ELR (cell line): ENCODE measurements at places on chromosomes 6 and 20.
A peak's percentile ranks its signal among the peaks of the same experiment; 100 is the strongest.

- DNase-seq = no peak
Observed at GRCh38 chr6:45532721-45533210, 155.0 kb upstream of the SUPT3H start.

GRCh38 chr6:12538881-12539357 lies 177.6 kb upstream of the PHACTR1 start:
- no peak for DNase-seq

DNA sequence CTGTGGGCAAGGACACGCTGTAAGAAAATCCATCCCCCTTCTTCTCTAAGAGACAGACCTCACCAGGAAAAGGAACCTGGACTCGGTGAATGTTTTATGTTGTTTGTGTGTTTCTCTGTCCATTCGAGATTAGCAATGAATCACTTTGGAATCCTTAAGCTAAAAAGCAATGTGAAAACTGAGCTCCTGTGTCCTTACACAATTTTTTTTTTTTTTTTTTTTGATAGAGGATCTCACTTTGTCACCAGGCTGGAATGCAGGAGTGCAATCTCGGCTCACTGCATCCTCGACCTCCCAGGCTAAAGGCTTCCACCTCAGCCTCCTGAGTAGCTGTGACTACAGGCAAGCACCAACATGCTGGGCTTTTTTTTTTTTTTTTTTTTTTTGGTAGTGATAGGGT lies 32.1 kb downstream of the BFSP1 start:
- peak; percentile 44 for DNase-seq

- no peak for DNase-seq
Observed at GRCh38 chr6:10310330-10310653, 104.6 kb downstream of the TFAP2A start.

DNA sequence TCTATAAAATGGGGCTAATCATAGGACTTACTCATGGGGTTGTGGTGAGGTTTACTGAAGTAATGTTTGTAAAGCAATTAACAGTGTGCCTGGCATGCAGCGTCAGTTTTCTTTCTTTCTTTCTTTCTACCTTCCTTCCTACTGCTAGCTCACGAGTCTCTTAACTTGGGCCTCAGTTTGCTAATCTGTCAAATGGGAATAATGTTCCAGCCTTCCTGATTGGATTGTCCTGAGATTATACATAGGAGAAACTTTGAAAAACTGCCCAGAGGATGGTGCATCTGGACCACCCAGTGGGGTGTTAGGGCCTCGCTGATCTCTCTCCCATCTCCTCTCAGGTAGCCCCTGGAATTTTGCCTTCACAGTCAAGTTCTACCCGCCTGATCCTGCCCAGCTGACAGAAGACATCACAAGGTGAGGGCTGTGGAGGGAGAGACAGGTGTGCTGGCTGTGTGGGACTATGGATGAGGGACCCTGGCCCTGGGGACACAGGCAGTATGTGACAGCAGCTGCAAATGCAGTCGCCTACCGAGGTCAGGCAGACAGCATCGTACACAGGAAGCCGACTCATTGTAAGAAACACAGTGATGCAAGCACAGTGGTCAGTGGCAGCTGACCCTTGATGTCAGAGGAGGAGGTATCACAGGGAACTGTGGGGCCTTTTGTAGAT lies 27.5 kb downstream of the EPB41L1 start:
- peak; percentile 82 for DNase-seq

- no peak for DNase-seq
Observed at GRCh38 chr6:85705220-85705619, 62.5 kb upstream of the SYNCRIP start.

DNA sequence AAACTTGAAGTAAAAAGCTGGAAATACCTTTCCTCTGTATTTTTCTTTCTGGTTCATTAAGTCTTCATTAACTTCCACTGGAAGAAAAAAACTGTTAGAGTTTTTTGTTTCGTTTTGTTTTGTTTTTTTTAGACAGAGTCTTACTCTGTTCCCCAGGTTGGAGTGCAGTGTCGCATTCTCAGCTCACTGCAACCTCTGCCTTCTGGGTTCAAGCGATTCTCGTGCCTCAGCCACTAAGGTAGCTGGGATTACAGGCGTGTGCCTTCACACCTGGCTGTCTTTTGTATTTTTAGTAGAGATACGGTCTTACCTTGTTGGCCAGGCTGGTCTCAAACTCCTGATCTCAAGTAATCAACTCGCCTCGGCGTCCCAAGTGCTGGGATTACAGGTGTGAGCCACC lies 14.9 kb downstream of the RPF2 start:
- DNase-seq = no peak

DNA sequence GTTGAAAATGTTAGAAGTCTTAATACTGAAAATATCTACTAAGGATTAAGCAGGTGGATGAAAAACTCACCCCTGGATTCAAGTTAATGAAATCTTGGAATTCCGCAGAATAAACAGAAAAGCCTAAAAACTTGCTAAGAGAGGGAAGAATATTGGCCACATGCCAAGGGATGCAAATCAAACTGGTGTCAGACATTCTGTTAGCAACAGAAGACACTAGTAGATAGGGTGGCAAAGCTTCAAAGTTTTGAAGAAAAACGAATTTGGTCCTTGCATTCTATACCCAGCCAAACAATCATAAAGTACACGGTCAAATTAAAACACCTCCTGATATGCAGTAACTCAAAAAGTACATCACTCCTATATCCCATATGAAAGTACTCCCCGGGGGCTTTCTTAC lies 77.1 kb upstream of the ADTRP start:
- DNase-seq = no peak

DNA sequence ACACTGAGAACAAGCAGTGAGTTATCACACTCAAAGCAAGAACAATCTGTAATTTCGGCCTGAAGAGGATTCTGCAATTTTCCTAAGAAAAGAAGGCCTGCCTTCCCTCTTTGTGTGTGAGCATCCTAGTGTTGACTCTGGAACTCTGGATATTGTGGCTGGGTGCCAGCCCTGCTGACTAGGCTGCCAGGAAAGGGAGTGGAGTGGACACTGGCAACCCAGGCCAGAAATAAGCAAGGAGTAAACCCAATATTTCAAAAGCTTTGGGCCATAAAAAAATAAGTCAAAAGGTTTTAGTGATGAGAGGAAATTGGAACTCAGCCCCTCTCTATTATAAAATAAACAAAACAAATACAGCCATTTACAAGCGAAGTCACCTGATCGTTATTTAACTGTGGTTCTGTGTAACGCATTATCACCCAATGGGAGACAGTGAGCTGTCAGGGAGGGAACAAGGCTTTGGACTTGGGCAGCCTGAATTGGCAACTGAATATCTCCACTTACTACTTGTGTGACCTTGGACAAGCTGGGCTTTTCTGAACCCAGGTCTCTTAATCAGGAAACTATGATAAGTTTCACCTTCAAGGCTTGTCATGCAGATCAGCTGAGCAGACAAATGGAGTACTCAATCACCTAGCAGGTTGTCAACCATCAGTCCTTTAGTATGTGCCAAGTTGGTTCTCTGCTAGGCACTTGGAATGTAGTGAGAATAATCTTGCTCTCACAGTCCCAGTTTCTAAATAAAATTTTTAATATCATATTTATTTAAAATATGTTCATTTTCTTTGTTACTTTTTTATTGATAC lies 196.2 kb downstream of the PAX1 start:
- DNase-seq = no peak

- no peak for DNase-seq
Observed at GRCh38 chr6:714100-714499, 21.2 kb upstream of the EXOC2 start.

DNA sequence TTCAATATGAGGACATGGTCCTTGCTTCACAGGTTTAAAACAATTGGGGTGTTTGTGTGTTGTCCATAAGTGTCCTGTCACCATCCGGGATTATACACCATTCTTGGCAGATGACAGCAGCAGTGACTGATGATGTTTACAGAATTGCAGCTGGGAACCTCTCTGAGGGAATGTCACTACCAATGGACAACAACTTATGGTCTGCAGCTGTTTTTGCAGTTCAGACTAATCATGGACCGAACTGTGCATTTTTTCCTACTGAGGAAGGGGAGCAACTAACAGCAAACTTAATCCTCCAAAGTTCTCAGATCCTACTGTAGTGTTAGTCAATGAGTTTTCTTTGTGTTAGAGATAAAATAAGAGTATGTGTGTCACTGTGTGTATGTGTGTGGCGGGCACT lies 26.0 kb downstream of the FAM229B start:
- DNase-seq = no peak

GRCh38 chr6:69887714-69888345 lies 21.5 kb downstream of the COL19A1 start:
- no peak for DNase-seq

DNA sequence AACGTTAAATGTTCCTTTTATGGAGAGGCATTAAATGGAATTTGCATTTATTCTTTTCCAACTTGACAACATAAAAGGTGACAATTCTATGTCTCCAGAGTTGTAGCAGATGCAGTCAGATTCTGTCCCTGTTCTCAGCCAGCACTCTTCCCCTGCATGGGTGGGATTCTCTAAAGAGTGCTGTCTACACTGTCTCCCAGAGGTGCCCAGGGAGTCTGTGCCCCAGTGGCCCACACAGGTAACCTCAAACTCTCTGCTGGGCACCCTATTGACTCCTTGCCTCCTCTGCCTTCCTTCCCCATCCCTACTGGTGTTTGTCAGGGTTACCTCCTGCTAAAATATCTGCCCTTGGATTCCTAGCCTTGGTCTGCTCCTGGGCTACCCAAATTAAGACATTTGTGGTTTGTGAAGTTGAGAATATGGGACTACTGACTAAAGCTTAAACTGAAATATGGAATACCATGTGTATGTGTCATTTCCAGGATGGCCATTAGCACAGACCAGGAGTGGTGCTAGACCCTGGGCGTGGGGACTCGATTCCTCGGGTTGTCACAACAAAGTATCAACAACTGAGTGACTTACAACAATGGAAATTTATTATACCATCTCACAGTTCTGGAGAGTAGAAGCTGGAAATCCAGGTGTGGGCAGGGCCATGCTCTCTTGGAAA lies 284.7 kb downstream of the CDH26 start:
- DNase-seq = peak; percentile 85

GRCh38 chr6:27494987-27495385 lies 22.1 kb upstream of the ZNF184 start:
- no peak for DNase-seq

- DNase-seq = no peak
Observed at GRCh38 chr6:131367206-131367873, 205.7 kb upstream of the ARG1 start.

GRCh38 chr20:35907017-35907701 lies 47.1 kb downstream of the SCAND1 start:
- no peak for DNase-seq

- DNase-seq = no peak
Observed at GRCh38 chr6:68575765-68576439, 59.2 kb upstream of the ADGRB3 start.

DNA sequence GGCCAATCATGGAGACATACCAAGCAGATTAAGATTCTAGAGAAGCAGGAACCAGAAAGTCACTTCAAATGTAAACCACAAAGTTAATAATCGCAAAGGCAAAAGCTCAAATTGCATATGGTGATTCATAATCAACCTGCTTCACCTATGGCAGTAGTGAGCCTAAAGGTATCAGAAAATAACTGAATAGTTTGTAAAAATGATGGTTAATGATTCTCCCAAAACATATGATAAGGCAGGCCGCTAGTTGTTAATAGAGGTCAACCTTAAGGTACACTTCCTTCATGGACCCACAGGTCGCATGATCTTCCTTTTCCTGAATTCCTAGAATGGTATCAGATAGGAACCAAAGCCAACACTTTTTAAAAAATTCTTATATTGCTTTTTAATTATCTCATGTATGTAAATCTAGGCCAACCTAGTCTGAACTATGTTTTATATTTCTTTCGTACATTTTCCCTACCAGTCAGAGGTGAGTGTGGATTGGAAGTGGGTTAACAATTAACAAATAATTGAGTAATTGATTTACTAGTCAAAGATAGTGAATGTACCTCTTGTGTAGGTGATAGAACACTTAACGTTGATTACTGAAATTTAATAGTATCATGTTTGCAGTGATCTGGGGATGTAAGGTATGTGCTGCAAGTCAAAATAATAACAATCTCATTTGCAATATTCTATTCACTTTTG lies 16.4 kb downstream of the TAAR2 start:
- DNase-seq = no peak

- DNase-seq = no peak
Observed at GRCh38 chr6:127243501-127243900, 23.2 kb upstream of the RNF146 start.

GRCh38 chr6:63496361-63496804 lies 75.9 kb upstream of the LOC128125822 start:
- no peak for DNase-seq

- DNase-seq = no peak
Observed at GRCh38 chr6:13986700-13987399, 62.1 kb downstream of the RNF182 start.

GRCh38 chr6:136952714-136953260 lies 30.7 kb downstream of the SLC35D3 start:
- DNase-seq = no peak

DNA sequence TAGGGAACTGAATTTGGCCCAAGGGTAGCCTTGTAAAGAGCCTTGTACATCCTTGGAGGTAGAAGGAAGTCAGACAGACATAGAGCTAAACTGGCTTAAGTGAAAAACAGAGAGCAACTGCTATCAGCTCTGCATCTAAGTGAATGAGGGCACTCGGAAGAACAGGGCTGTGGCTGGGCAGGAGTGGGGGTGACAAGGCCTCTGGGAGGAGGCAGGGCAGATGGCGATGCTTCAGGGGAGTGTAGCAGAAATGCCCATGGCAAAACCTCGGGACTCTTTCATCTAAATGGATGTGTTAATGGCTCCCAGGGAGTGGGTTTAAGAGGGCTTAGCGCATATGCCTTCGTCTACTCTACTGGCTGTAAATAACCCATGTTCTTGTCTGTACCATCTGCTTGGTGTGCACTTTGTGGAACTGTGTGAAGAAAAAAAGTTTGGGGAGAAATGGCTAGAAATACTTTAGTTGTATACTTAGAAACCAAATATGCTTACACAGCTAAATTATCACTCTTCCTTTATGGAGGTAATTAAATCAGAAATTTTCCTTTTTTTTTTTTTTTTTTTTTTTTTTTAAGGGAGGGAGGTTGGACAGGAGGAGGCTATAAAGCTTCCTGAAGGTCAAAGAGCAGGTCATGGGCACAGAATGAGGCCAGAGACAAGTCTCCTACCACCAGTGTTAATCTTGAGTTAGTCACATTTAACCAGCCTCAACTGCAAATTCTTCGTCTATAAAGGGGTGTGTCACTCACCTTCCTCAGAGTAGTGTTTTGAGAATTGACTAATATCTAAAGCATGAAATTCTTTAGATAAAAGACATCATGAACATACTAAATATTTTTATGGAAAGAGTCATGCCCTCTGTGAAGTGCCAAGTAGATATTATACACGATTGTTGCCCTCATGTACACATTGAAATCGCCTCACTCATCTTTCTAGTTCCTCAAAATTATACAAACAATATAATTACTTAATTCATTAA lies 60.9 kb downstream of the FYN start:
- DNase-seq = peak; percentile 86

- DNase-seq = peak; percentile 63
Observed at GRCh38 chr6:113306552-113307145, 550.5 kb upstream of the MARCKS start.

- DNase-seq = no peak
Observed at GRCh38 chr20:7136886-7137285, 369.4 kb downstream of the BMP2 start.

- no peak for DNase-seq
Observed at GRCh38 chr6:148432462-148433195, 90.0 kb downstream of the SASH1 start.
